ENCODE measurements at places on chromosomes 6 and 20.
A peak's percentile ranks its signal among the peaks of the same experiment; 100 is the strongest.

GRCh38 chr6:107674995-107675738, 148.9 kb downstream of the SCML4 start:
- peak; percentile 69 for DNase-seq

DNA sequence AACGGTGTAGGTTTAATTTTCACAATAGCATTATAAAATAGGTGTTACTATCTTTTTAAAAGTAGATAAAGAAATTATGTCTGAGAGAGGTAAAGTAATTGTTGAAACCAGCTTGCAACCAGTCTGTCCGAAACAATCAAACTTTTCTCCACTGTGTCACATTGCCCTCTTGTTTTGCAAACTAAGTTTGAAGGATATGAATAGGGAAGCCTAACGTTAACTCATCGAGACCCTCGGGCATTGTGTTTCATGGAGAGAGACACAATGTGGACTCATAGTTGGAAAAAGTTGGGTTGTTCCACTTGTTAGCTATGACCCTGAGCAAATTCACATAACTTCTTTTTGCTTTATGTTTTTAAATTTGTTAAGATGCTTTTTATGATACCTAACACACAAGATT, 254.4 kb upstream of the IMPG1 start:
- no peak for DNase-seq

DNA sequence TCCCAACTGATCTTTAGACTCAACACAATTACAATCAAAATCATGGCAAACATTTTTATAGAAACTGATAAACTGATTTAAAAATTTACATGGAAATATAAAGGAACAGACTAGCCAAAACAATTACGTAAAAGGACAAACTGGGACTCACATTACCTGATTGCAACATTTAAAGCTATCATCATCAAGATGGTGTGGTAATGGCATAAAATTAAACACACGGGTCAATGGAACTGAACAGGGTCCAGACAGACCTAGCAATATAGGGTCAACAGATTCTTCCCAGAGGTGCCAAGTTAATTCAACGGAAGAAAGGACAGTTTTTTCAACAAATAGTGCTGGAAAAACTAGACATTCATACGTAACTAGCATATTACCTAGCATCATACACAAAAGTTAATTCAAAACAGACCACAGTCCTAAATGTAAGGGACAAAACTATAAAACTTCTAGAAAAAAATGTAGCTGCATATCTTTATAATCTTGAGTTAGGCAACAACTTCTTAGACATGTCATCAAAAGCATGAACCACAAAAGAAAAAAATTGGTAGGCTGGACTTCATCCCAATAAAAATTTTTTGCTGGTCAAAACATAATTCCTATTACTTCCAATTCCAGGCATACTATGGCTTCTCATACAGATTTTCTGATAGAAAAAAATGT, 147.4 kb upstream of the BEND6 start:
- no peak for DNase-seq

DNA sequence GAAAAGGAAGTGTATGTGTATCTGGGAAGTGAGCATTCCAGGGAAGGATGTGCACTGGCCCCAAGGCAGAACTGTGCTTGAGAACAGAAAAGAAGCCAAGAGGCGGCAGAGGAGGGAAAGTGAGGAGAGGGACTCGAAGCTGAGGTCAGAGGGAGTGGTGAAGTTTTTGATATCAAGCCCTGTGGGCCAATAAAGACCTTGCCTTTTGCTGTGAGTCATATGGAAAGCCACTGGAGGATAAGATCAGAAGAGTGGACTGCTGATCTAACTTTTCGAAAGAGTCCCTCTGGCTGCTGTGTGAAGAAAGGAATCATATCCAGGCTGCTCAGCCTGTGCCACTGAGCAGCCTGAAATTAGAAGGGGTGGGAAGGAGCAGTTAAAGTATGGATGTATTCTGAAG, 99.4 kb downstream of the EYA4 start:
- no peak for DNase-seq

GRCh38 chr6:97666889-97667288, 383.9 kb upstream of the MMS22L start:
- DNase-seq, result no peak

- DNase-seq, result no peak
These were observed 235.3 kb downstream of the TAF4 start for GRCh38 chr20:61830241-61830930.

DNA sequence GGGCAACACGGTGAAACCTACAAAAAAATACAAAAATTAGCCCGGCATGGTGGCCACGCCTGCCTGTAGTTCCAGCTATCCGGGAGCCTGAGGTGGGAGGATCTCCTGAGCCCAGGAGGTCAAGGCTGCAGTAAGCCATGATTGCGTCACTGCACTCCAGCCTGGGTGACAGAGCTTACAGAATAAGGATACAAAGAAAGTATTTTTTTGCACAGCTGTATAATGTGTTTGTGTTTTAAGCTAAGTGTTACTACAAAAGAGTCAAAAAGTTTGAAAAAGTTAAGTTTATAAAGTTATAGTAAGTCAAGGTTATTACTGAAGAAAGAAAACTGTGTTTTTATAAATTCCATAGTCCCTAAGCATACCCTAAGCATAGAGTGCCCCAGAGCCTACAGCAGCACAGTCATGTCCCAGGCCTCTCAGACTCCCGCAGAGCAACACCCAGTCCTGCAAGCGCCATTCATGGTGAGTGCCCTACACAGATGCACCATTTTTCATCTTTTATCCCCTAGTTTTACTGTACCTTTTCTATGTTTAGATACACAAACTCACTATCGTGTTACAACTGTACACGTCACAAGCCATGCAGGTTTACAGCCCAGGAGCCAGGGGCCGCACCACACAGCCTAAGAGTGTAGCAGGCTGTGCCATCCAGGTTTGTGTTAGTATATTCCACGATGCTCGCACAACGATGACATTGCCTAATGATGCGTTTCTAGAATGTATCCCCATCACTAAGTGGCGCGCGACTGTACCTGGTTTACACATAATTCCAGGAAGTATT, 22.4 kb downstream of the TAF4 start:
- DNase-seq, result no peak

- DNase-seq, result peak; percentile 53
These were observed 936 bp downstream of the ZDHHC14 start for GRCh38 chr6:157381631-157382621.
